ENCODE measurements at places on chromosomes 3 and 15.

DNA sequence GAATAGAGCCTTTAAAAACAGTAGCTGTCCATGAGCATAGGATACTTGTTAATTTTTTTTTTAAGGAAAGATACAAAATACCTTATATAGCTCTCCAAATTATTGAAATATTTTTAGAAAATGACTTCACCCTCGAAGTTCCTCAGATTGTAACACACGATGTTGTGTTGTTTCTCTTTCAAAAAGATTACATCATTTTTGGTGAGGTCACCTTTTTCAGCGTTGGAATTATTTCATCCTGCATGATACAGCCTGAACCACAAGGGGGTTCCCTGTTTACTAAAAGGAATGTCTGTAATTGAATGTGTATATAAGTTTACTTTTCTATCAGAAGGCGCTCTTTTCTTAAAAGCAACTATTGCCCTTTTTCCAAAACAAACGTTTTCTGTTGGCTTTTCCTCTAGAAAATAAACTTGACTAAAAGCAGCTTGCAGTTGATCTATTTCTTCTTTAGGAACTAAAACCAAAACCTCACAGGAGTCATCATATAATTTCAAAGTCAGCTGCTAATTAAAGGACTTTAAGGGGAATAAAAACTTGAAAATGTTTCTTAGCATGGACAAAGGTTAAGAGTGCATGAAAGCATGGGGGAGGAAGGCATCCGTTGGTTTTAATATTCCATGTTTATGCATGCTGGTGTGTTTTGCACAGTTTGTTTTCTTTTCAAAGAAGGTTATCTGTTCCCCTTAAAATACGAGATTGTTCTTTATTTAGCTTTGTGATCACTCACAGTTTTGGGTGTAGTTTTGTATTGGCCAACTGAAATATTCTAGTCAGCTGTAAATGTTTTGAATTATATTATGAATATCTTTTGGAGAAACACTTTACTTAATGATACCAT lies 29.4 kb downstream of the LYSMD4 start:
- DNase-seq: no peak

- no peak for DNase-seq
Observed at GRCh38 chr15:35323141-35323540, 222.8 kb downstream of the DPH6 start.

DNA sequence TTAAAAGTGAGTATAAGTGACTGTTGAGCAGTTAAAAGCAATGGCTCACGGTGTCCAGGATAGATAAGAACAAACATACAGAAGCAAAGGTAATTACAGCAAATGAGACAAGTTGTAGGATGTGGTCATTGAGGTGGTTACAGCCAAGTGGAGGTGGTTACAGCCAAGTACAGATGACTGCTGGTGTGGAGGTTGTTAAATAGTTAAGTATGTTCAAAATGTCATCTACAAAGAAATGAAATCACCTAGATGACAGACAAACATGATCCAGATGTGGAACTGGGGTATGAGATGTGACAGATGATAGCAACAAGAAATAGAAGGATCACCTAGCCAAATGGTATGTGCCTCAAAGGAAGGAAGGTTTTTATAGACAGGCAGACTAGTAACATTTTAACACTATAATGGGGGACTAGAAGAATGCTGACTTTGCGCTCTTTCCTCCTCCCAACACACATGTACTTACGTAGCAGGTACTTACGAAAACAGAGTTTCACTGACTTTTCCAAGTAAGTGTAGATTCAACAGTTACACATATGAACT lies 6.8 kb upstream of the ANKRD28 start:
- no peak for DNase-seq

DNA sequence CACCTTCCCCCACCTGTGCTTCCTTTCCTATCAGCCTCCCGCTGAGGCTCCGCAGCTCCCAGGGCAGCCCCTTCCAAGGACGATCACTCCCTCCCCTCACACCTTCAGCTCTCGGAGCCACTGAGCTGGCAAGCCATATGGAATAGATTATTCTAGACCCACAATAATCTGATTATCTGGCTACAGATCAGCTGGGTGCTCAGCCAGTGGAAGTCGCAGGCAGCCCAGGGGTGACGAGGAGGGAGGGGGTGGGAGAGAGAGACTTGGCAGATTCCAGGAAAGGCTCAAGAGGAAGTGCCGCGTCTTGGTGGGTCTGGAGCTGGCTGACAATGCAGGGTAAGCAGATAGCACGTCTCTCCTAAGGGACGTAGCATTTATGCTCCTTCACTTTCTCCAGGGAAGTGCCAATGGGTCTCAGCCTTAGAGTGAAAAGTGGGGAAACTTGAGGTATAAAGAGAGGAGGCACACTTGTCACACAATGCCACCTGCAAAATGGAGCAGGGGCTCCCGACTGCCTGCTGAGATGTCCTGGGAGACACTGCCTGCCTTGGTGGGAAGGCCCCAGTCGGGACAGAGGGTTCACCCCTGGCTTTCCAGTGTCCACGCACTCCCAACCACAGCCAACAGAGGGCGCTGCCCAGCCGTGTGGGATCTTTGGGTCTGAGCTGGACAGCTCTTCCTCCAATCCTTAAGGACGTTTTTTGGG lies 9.4 kb upstream of the MESP1 start:
- peak; percentile 54 for DNase-seq

DNA sequence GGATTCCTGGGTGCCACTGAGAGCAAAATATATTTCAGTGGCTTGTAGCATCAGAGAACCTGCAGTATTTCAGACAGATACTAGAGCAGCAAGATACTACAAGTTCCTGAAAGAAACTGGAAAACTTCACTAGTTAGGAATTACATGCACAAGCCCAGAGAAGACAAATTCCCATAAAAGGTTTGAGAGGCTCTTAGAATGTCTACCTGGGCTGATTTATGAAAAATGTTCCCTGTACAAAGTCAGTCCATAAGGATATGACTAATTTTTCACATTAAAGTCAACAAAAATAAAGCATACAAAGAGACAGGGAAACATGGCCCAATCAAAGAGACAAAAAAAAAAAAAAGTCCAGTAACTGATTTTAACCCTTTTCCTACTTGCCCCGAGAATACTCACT lies 302.6 kb downstream of the POLQ start:
- DNase-seq: no peak

- DNase-seq: no peak
Observed at GRCh38 chr3:95227092-95227491, 1164.2 kb downstream of the NSUN3 start.

- DNase-seq: no peak
Observed at GRCh38 chr3:29642393-29643033, 361.6 kb downstream of the RBMS3 start.

- no peak for DNase-seq
Observed at GRCh38 chr3:111676211-111677006, 81.3 kb upstream of the ZBED2 start.

DNA sequence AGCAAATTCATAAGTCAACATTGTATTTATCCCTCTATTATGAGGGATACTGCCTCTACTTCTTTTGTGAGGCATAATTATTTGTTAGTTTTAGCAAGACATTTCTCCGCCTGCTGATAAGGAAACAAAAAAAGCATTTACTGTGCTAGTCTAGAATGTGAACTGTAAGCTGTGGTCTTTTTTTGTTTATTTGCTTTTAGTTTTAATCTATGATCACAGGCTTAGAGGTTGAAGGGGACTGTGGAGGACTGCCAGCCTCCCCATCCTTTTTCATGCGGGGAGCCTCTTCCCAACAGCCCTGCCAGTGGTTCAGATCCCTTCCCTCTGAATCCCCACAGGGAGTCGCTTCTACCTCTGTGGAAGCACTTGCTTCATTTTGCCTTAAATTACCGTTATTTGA lies 331.0 kb upstream of the ROPN1 start:
- no peak for DNase-seq

DNA sequence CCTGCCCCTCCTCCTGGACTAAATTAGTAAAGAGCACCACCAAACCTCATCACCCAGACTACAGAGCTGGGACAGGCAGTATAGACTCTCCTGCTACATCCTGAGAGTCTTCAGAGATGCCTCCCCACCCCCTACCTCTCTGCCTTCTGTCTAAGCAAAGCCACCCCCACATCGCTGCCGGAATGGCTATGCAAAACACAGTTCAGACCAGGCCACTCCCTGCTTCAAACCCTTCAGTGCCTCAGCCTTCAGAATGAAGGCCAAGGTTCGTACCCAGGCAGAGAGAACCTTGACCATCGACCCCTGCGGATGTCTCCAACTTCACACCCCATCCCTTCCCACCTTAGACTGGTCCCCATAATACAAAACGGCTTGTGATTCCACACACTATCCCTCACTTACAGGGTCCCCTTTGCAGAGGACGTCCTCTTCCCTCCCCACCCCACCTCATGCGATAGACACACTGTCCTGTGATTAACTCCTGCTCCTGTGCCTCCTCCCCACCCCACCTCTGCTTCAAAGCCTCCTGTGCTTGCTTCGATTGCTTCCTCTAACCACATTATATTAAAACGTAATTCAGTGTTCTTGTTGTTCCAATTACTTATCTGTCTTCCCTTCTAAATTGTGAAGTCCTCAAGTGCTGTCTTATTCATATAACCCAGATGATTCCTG lies 175.3 kb downstream of the UACA start:
- no peak for DNase-seq

GRCh38 chr15:34304613-34305012 lies 33.0 kb downstream of the SLC12A6 start:
- no peak for DNase-seq

- DNase-seq: no peak
Observed at GRCh38 chr3:177978946-177979345, 557.3 kb upstream of the KCNMB2 start.

DNA sequence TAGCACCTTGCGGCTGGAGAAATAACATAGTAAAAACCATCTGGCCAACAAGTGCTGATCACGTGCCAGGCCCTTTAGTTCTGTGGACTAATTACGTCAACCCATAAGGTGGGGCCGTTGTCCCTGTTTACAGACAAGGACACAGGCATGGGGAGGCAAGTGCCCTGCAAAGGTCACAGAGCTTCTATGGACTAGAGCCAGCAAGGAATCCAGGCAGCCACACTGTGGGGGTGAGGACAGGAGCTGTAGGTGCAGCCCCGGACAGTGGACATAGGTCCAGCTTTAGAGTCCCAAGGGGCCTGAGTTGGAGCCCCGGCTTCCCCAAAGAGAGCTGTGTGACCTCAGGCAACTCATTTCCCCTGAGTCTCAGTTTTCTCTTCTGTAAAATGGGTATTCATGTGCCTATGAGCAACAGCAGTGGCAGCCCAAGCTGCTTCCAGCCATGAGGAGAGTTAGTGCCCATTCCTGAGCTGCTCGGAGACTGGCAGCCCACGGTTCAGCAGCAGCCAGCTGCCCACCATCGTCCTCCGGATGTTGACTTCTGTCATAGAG lies 13.9 kb downstream of the CHST13 start:
- no peak for DNase-seq

DNA sequence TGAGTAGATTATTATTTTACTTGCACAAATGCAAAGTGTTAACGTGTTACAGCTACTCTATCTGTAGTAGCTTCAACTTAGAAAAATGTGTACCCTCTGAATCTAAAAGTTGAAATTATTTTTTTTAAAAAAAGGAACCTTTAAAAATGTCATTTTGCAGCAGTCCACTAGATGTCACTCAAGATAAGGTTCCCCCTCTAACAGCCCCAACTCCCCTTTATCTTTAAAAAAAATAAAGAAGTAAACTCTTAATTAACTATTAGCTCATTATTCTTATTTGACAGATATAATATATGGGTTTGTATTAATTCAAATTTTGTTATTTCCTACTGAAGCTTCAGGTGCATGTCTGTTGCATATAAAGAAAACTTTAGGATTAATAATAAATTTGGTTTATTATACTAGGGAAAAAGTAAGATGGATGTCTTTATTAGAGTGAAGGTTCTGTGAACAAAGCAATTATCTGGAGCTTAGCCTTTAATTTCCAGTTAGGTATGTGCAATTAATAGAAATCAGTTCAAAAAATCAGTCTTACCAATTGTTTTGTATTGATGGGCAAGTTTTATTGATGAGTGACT lies 288.5 kb downstream of the VGLL3 start:
- DNase-seq: no peak

- DNase-seq: no peak
Observed at GRCh38 chr3:151499168-151499567, 38.3 kb upstream of the IGSF10 start.

GRCh38 chr15:27933562-27933961 lies 165.6 kb downstream of the OCA2 start:
- DNase-seq: no peak

- no peak for DNase-seq
Observed at GRCh38 chr15:67945951-67946700, 106.3 kb upstream of the RNU6-1 start.

- no peak for DNase-seq
Observed at GRCh38 chr3:45309876-45310275, 78.5 kb upstream of the LARS2 start.

DNA sequence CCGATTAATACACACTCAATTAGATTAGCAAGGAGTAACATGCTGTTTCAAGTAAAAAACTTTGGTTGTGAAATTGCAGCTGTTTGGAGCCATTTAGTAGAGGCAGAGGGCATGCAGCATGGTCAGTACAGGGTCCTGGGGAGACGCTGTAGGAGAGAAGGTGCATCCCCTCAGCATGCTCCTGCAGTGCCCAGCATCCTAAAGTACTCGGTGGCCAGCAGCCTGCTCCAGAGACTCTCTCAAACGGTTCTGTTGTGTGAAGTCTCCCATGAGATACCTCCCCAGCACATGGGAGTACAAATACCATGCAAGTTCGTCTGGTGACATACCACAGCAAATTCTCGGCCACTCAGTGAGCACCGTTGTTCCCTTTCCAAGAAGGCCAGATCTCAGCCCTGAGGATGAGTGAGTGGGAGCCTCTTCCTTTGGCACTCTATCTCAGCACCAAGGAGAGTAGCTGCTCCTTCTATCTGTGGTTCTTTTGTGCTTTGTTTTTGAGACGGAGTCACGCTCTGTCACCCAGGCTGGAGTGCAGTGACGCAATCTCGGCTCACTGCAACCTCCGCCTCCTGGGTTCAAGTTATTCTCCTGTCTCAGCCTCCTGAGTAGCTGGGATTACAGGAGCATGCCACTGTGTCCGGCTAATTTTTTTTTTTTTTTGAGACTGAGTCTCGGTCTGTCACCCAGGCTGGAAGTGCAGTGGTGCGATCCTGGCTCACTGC lies 72.7 kb downstream of the TJP1 start:
- DNase-seq: no peak

DNA sequence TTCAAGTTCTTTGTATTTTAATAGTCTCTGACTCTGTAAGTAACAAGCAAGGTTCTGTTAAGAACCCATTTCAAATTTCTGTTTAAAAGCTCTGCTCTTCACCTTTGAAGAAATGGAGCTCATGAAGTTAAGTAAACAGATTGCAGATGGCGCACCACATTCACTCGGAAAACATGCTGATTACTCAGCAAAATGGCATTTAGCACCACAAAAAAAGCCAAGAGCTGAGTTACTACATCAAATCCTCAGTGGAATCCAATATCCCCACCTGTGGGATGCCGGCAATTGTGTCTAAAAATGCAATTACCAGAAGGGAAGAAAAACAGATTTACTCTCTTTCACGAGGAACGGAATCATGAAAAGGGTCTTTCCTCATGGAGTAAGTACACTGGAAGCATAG lies 758.0 kb downstream of the NTRK3 start:
- no peak for DNase-seq

DNA sequence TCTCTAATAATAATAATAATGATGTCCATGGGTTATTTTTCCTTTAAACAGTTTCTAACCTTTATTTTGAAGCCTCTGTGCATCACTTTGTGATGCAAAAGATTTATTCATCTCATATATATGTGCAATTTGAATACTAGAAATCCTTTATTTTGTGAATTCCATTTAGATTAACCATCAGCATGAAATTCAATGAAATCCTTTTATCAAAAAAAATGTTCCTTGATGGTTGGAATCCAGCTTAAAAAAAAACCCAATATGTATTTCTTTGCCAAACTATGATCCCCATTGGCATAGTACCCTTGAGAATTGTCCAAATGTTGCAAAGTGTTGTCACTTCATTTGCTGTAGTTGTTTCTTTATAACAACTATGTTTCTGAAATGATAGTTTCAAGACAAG lies 7.4 kb downstream of the TBC1D23 start:
- DNase-seq: no peak

Data from stimulated activated CD8-positive, alpha-beta memory T cell treated with anti-CD3 and anti-CD28 coated beads, Interleukin-4, amount 100 ng/mL, for 24 hours (primary cell).